HEK293T (cell line): ENCODE measurements at places on chromosomes 5 and 9.

DNA sequence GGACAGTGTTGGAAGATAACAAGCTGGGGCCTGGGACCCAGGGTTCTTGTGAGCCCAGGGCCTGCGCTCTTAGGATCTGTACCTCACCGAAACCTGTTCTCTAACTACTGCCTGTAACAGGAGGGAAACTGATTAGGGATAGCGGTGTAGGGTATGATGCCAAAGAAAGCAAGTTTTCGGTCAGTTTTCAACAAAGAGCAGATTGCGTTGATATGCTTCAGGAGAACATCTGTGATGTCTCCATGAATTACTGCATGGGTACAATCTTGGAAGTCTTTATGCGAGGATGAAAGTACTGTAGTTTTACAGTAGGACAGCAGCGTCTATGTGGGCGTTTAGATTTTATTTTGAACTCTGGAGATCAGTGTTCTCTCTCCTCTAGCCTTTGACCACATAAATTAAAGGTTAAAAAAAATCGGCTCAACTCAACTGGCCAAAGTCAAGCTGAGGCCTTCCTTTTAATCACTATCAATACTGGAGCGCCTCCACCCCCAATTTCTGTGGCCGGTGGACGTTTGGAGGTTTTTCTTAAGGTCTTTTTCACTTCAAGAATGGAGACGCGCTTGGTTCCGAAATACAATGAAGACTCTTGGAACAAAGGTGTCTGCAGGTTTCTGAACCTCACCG, 3.0 kb downstream of the NFIL3 start:
- no peak for DNase-seq

GRCh38 chr5:147393874-147394672, 115.8 kb downstream of the DPYSL3 start:
- no peak for DNase-seq

DNA sequence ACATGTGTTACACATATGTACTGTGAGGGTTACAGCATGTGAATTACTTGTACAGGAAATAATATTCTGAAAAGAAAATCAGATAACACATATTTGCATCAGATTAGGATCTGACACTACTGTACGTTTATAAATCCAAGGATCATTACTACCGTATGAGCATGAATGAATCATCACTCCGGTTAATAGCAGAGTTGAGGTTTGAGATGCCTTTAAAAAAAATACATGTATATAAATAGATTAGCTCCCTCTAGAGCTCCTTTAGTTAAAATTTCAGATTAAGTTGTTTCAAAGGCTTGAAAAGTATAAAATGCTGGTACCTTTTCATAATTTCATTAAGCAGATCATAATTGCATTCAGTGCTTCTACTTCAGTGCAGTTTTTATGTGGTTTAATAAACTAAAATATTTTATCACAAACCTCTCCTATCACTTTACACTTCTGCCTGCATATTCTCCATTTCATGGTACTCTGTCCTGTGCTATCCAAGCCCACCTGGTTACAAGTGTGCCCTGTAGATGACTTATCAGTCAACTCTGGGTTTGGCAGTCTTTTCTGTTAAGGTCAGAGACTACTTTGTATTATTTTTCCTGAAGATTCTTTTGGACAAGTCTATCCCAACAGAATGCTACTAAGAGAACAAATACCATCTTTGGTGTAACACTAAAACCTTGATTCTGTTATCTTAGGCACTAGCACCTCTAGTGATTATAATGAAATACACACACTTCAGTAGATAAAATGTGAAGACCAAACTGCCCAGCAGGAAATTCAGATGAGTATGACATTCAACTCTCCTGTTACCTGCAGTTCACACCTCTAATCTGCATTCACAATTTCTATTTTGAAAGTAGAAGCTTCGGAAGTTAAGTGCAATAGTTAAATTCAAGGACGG, 48.0 kb upstream of the POU5F2 start:
- DNase-seq: no peak

DNA sequence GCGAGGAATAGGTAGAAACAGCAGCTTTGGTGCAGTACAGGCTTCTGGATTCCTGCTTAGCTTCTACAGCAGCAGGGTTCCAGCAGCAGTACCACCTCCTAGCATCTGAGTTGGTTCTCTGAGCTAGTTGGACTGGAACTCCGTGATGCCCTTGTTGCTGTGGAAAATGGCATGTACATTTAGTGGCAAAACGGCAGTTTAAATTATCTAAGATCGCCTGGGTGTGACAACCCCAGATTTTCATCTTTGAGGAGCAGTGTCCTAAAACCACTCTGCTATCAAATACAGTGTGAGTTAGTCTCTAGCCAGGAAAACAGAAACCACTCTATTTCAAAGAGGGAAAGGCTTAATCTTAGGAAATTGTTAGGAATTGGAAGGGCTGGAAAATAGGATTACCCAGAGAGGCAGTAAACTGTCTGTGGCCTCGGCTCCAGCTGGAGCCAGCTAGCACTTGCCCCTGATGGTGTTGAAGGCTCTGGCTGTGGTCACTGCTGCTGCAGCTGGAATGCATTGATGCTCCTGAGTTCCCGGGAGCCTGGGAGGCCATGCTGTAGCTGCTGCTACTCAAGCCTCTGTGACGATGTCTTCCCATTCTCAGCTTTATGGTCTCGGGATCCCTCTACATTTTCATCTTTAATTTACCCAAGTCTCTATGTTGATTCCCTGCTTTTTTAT, 29.4 kb downstream of the RAD23B start:
- DNase-seq: no peak

GRCh38 chr5:152595405-152595804, 190.3 kb upstream of the NMUR2 start:
- DNase-seq: no peak

DNA sequence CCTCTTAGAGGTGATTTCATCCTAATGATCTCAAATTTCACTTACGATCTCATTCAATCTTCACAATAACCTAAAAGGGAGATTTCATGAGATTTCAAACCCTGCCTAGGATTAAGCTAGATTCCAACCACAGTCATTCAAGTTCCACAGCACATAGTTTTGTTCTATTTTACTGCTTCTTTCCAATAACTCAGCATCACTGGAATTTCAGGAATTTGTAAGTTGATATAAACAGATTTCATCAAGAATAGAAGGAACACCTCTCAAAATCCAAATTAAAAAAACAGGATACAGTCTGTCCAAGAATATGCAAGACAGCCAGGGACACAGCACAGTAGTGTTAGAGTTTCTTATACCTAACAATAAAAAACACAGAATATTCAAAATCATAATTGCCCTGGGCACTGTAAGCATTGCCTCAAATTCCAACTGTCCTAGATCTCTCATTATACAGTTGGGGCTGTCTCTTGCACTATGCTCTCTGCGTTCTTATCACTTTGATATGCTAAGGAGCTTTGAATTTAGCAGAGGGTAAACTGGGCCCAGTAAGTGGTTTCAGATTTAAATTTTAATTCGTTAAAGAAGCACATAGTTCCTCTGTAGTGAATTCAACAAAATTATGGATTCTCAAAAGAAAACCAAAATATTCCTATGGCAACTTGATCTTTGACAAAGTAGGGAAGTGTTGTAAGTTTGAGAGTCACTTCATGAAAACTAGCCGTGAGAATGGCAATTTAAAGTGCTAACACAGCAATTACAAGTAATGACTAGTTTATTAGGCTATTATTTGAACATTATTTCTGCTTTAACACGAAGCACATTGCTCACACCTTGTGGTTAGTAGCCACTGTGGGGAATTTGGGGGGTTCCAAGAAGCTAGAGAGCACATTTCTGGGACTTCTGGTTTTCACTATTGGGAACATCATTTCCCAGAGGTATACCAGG, 478.6 kb upstream of the C9orf72 start:
- DNase-seq: no peak

- DNase-seq: no peak
Measured at GRCh38 chr9:107221321-107221720, 61.8 kb upstream of the RAD23B start.

- DNase-seq: no peak
Measured at GRCh38 chr5:44275908-44276307, 113.3 kb downstream of the FGF10 start.
